ENCODE measurements at places on chromosomes 4 and X.

GRCh38 chr4:11743236-11743635, 314.5 kb upstream of the HS3ST1 start:
- DNase-seq: no peak

DNA sequence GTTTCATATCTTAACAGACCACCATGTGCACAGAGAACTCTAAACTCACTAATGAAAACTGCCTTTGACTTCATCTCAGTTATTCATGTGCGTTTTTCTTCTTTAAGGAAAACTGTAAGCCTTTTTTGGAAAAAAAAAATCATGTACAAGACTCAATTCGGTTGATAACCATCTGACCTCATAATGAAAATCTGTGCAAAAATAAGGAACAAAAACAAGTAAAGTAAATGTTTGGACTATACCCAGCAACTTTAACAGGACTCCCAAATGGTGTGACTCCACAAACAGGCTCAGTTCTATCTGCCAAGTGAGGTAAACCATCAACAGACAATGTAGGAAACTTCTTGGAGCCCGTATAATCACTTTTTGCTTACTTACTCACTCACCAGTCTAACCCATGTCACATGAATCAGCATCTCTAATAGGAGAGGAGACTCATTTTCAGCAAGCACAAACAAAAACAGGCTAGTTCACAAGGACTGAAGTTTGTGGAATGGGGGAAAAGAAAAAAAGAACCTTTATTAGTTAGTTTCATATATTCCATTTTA, 9.3 kb downstream of the APOO start:
- no peak for DNase-seq

DNA sequence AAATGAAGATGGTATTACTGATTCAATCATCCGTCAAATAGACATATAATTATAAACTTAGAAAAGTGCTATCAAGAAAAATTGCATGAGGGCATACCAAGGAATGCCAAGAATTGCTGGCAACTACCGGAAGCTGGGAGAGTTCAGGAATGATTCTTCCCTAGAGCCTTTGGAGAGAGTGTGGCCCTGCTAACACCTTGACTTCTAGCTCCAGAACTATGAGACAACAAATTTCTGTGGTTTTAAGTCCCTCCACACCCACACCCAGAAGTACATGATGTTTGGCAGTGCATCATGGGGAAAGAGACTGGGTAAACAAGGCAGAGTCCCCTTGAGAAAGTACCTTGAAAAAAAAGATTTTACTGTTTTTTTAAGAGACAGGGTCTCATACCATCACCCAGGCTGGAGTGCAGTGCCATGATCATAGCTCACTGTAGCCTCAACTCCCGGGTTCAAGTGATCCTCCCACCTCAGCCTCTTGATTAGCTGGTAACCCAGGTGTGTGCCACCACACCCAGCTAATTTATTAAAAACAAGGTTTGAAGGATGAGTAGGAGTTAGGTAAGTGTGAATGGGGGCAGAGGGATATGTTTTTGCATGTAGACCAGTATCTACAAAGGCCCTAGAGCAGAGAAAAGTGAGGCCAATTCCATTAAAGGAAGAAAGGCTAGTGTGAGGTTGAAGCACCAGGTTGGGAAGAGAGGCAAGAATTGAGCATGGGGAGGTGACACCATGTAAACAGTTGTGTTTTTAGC, 53.1 kb downstream of the GSX2 start:
- DNase-seq: no peak

- DNase-seq: no peak
Observed at GRCh38 chr4:59195839-59196238, 2004.3 kb upstream of the ADGRL3 start.

- no peak for DNase-seq
Observed at GRCh38 chrX:106874075-106874474, 29.1 kb downstream of the RIPPLY1 start.

- DNase-seq: no peak
Observed at GRCh38 chr4:69656653-69657158, 3.7 kb upstream of the UGT2A1 start.

DNA sequence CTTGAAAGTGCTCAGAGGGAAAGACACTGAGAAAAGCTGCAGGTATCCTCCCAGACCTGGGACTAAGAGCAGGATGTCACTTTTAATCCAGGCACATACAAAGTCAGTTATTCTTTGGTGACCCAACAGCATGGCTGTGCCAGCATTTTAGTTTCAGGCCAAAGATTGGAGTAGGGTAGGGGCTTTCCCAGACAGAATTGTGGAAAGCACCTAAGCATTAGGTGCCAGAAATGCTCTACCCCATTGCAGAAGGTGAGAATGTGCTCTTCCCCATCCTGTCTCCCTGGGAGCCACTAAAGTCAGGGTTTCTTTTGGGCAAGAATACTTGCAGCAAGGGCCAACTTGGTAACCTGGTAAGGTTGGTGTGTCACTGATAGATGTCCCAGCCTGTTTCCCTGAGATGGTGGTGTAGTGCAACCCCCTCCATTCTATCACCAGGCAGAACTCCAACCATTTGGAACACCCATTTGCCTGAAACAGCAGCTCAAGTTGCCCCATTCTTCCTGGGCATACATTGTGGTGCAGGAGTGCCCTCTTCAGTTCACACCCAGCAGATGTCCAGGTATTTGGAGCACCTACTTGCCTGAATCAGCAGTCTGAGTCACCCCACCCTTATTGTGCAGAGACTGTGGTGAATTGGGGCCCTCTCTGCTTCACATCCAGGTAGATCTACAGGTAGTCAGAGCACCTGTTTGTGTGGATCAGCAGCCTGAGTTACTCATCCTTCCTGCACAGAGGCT, 183.5 kb downstream of the ZC4H2 start:
- DNase-seq: no peak

GRCh38 chrX:10223276-10223675, 66.5 kb downstream of the CLCN4 start:
- DNase-seq: no peak

GRCh38 chr4:84238247-84239090, 260.6 kb downstream of the NKX6-1 start:
- DNase-seq: no peak

GRCh38 chrX:22742174-22742573, 257.6 kb upstream of the DDX53 start:
- DNase-seq: no peak

- no peak for DNase-seq
Observed at GRCh38 chr4:123246085-123246484, 150.5 kb upstream of the SPRY1 start.

Data from naive thymus-derived CD8-positive, alpha-beta T cell (primary cell).